GM12878 (cell line): ENCODE measurements at places on chromosomes 7 and 10. TPM values are rescaled to one million over a fixed set of nuclear protein-coding genes. Genes with fewer than 3 reads are reported as not detected.

DNA sequence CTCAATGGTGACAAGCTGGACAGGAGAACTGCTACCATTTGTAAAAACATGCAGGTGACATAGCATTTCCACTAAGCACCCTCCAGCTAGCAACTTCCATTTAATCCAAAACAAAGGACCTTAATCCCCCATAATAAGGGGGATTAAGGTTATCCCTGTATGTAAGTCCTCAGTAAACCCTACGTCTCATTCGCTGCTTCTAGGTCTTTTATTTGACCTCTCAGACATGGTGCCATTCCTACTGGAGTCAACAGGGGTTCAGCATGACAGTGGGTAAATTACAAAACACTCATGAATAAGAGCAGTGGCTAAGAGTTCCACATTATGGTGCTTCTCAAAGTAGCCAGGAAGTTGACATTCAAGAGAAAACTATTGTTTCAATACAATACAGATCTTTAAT lies 121.8 kb upstream of the CAV2 start:
- no peak for DNase-seq

- DNase-seq: no peak
These were observed 133.4 kb upstream of the ANKRD1 start for GRCh38 chr10:91054325-91054724.

GRCh38 chr7:117041822-117042221 lies 88.5 kb downstream of the ST7 start:
- DNase-seq: no peak

GRCh38 chr7:154990964-154991540 lies 11.9 kb downstream of the PAXIP1 start:
- no peak for DNase-seq

DNA sequence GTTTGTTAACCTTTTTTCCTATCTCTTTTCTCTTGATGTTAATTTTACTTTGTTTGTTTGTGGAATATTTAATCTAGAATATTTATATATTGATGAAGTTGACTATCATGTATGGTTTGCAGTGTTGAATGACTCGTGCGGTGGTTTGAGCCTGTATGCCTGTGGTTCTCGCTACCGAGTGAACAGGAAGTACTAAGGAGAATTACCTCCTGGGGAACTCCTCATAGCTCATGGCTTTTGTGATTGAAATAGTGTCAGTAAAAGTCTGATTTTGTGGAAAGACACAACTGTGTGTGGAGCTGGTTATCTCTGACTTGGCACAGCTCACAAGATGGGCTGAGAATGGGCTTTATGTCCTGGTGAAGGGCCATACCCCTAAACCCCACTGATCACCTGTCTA lies 498.6 kb downstream of the GLRX3 start:
- DNase-seq: no peak

Gene PHYHIPL
- total RNA-seq: 0.11 and 0.26 TPM in 2 replicates

GRCh38 chr10:104447331-104447730 lies 93.7 kb downstream of the CFAP58 start:
- DNase-seq: no peak

DNA sequence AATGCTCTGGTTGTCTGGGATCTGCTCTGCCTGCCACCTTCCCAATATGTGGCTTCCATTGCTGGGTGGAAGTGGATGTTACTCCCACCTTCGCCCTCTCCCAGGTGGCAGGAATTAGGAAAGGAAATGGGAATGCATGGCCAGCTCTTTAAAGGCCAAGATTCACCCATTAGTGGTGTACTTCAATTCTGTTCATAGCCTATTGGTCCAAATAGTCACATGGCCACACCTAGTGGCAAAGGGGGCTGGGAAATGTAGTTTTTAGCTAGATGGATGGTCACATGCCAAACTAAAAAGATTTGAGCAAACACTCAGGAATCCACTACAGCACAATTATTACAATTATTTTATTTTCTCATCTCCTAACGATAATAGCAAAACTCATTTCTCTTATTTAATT lies 135.1 kb downstream of the NPY start:
- DNase-seq: no peak

- no peak for DNase-seq
These were observed 18.7 kb upstream of the ARHGAP12 start for GRCh38 chr10:31947144-31947926.

Gene FKBP6
- total RNA-seq: not detected in 2 replicates

GRCh38 chr7:69860486-69860885 lies 262.2 kb downstream of the AUTS2 start:
- DNase-seq: no peak

- DNase-seq: no peak
These were observed 183.9 kb downstream of the LRRN3 start for GRCh38 chr7:111274857-111275256.

- DNase-seq: no peak
These were observed 66.1 kb downstream of the CFAP46 start for GRCh38 chr10:132876131-132876860.

Gene PRRT4
- not detected in 2 replicates for total RNA-seq

GRCh38 chr10:96588060-96588554 lies 1.3 kb upstream of the TM9SF3 start:
- no peak for DNase-seq

DNA sequence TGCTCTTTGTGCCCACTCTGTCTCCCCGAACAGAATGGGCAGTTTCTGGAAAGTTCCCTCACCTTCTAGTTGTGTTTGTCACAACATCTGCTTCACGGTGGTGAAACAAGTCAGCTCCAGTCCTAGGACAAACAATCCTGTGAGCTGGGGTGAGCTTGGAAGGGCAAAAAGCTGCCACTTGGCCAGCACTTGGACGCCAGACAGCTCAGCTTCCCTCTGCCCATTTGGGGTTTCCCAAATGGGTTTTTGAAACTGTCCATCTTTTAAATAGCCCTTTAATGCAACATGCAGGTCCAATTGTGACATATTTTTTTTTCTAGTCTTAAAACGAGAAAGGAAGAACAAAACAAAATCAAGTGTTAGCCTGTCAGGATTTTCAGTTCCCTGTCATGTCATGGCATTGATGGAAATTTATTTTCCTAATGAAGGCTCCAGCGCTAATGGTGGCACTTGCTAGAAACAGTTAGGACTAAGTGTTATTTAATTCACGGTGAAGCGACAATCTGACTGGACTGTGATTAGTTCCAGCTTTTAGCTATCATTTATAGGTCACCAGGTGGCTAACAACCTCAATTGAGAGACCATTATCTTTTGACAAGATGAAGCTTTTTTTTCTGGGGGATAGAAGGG lies 181.7 kb downstream of the MYOF start:
- DNase-seq: no peak

GRCh38 chr10:8586504-8586903 lies 532.0 kb downstream of the GATA3 start:
- no peak for DNase-seq
